ENCODE measurements at places on chromosomes 1 and 21.

- DNase-seq, result no peak
These were observed 27.7 kb downstream of the THRAP3 start for GRCh38 chr1:36251794-36252481.

DNA sequence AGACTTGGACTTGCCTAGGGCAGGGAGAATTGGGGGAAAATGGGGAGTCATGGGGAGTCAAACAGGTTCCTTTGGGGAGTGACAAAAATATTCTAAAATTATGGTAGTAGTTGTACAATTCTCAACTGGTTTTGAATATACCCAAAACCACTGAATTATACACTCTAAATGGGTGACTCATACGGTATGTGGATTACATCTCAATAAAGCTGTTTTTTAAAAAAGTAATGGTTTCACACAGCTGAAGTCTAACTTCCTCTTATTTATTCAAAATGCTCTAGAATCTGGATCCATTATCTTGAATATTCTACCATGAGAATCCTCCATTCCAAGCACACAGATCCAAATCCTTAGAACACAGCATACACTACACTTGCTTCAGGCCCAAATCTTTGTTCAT, 11.1 kb downstream of the EIF4G3 start:
- no peak for DNase-seq

DNA sequence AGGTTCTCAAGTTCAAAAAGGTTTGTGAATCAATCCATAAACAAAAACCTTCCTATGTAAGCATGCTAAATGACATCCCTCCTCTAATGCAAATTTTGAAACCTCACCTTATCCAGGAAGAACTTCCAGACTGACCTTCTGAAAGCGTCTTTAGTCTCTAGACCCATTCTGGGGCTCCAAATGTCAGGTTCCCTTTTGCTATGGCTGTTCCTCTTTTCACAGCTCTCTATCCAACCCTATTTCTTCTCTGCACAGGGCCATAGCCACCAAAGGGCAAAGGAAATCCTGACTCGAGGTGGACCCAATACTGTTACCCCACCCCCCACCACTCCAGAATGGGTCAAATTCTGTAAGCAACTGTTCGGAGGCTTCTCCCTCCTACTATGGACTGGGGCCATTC, 3.4 kb downstream of the ATP1A4 start:
- no peak for DNase-seq

- peak; percentile 28 for DNase-seq
These were observed 25.0 kb upstream of the COL18A1 start for GRCh38 chr21:45379901-45380330.

DNA sequence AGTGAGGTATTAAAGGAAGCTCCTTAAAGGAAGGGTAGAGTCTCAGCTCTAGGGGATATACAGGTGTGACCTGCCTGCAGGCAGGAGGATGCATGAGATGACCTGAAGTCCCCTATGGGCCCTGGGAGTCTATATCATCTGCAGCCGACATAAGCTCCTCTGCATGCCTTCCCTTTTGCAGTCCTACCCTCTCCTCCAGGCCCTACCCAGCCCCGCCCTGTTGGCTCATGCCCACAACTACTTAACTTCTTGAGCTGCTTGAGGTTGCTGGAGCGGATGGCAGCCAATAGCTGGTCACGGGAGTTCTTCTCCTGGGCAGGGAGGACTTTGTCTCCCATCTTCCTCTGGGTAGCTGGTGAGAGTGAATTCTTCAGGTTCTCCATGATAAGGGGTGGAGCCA, 10.3 kb downstream of the SHISA4 start:
- DNase-seq, result no peak

DNA sequence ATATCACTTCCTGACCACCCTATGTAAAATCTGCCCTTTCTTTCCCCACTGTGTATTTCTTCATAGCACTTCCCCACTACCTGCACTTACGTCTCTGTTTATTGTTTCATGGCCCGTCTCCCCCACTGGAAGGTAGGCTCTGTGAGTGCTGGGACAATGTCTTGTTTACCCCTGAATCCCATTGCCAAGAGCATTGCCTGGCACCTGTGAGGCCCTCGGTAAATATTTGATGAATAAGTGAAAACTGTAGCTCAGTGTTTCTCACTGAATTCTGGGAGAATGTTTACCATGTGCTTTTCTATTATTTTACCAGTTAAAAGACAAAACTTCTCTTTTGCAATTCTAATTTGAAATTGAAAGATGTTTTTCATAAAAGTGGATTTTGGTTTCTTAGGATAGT, 11.8 kb downstream of the NFASC start:
- DNase-seq, result no peak

- DNase-seq, result no peak
These were observed 10.5 kb downstream of the MIIP start for GRCh38 chr1:12029720-12030339.

DNA sequence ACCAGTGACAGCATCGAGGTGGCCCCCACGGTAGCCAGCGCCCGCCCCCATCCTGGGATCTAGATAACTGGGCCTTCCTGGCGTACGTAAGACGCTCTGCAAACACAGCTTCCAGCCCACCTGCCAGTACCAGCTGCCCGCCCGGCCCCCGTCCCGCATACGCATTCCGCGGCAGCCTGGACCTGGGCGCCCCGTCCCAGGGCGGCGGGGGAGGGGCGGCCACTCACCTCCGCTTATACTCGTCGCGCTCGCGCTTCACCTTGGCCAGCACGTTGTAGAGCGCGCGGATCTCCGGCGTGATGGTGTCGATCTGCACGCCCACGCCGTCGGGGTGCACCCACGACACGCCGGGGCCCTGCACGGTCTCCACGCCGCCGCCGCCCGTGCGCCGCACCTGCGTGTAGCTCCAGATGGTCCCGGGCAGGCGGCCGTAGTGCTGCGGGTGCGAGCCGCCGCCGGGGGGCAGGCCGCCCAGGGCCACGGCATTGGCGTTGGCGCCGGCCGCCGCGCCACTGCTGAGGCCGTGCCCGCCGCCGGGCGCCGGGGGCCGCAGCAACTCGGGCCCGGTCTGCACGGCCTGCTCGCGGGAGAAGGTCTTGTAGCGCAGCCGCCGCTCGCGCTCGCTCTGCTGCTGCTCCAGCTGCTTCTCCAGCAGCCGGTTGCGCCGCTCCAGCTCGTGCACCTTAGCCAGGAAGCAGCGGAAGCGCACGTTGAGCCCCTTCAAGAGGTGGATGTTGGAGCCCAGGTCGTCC, 859 bp downstream of the IFFO2 start:
- DNase-seq, result no peak

- DNase-seq, result no peak
These were observed 6.7 kb downstream of the TAS1R3 start for GRCh38 chr1:1337793-1338147.

- no peak for DNase-seq
These were observed 12.9 kb downstream of the EPHX1 start for GRCh38 chr1:225822655-225823403.

GRCh38 chr1:33402206-33402605, 28.7 kb downstream of the PHC2 start:
- no peak for DNase-seq

GRCh38 chr1:184930232-184930631, 44.1 kb downstream of the NIBAN1 start:
- no peak for DNase-seq

GRCh38 chr1:59504276-59504675, 207.4 kb downstream of the FGGY start:
- DNase-seq, result no peak

DNA sequence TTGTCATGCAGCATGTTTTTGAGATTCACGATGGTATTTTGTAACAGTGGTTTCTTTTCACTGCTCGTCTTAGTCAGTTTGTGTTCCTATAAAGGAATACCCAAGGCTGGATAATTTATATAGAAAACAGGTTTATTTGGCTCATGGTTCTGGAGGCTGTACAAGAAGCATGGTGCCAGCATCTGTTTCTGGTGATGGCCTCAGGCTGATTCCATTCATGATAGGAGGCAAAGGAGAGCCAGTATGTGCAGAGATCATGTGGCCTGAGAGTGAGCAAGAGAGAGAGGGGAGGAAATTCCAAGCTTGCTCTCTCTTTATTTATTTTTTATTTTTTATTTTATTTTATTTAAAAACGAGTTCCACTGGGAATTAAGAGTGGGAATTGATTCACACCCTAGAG, 2.0 kb upstream of the C21orf91 start:
- DNase-seq, result no peak

Data from sciatic nerve (tissue), 2 donors.